Activated CD8-positive, alpha-beta memory T cell treated with anti-CD3 and anti-CD28 coated beads for 24 hours (primary cell): ENCODE measurements at places on chromosomes 7 and 10.
A peak's percentile ranks its signal among the peaks of the same experiment; 100 is the strongest.

DNA sequence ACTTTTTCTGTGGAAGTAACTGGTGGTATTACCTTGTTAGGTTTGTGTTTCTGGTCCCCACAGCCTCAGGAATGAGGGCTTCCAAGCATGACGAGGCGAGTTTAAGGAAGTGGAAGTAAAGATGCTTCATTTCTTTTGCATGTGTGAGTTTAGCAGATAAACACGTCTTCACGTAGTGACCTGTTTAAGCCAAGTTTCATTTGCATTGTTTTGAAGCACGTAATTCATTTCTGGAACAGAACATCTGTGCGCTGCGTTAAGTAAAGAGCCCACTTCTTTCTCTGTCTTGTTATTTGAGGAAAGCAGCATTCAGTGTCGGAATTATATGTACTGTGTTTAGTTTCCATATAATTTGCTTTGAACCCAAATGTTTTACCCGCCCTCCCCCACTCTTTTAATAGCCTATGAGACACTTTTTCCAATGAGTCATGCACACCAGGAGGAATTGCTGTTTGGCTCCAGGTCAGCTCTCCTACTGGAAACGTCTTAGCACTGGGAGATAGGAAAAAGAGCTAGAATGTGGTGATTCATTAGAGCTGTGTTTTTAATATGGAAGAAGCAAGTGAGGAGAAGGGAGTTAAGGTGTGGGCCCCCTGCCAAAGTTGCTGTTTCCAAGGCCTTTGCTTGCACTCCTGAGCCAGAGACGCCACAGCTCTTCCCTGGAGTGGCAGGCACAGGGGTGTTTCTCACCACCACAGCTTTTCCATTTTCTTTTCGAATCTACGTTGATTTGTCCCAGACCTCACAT, 36.7 kb downstream of the BTBD16 start:
- no peak for DNase-seq

DNA sequence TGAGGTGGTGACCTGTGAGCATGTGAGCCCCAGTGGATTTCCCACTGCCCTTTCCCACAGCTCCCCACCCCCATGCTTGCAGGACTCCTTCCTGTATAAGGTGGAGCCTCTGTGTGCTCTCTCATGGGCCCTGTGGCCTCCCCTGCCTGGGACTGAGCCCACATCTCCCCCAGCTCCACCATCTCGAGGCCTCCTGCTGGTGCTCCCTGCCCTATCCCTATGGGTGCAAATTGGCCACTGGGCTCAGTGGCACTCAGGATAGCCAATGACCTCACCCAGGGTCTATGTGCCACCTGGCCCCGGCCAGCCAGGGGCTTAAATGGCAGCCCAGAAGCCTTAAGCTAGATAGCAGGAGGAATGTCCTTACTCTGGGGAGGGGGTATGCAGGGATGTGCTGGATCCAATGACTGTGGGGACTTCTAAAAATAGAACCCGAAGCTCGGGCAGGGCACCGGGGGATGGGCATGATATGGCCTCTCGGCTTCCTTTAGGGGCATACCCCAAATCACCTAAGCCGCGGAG, 2.0 kb downstream of the LDB3 start:
- DNase-seq, result no peak

GRCh38 chr7:143902332-143902899, 440 bp upstream of the TCAF1 start:
- no peak for DNase-seq

DNA sequence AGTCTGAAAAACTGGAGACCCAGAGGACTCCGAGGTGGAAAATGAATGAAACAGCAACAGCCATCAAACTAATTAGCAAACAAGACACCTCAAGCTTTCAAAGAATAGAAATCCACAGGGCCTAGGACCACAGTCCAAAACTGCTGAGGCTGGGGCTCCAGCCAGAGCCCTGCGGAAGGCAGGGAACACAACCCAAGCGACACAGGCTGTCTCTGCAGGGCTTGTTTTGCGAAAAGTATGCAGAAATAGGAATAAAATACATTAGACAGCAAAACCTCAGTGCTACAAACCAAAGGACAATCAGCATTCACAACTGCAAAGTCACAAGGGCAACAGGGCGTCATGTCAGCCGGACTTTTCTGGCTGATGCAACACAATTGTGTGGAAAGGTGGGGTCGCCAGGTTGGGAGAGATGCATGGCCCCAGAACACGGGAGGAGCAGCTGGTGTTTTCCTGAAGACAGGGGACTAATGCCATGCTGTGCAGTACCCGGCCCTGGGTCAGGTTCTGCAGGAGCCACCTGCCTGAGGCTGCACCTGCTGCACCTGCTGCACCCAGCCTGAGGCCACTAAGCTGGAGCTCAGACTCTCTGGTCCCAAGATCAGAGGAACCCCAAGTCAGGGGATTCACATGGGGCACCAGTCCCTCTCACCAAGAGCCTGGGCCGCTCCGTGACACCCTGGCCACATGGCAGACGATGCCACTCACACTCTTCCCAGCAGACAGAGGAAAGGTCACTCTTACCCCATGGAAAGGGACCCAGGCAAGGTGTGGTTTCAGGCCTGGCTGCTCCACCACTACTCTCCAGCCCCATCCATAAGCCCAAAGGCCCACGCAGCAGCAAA, 74.2 kb downstream of the MAD1L1 start:
- no peak for DNase-seq

GRCh38 chr7:50679218-50680007, 103.3 kb downstream of the GRB10 start:
- DNase-seq, result no peak

DNA sequence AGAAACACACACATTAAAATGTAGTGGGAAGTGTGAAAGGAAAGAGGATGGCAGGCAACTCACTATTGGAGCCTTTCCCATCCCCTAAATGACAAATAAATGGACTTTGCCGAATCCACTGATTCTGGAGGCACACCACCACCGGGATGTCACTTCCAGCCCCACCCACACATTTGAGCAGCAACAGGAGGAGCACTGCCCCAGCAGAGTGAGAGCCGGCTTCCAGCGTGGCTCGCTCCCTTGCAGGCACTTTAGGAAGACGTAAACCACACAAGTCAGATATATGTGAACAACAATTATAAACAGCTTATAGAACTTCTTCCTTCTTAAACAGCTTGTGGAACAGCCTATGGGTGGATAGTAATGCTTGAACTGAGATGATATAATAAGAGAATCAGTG, 191.0 kb downstream of the DGKI start:
- DNase-seq, result no peak

DNA sequence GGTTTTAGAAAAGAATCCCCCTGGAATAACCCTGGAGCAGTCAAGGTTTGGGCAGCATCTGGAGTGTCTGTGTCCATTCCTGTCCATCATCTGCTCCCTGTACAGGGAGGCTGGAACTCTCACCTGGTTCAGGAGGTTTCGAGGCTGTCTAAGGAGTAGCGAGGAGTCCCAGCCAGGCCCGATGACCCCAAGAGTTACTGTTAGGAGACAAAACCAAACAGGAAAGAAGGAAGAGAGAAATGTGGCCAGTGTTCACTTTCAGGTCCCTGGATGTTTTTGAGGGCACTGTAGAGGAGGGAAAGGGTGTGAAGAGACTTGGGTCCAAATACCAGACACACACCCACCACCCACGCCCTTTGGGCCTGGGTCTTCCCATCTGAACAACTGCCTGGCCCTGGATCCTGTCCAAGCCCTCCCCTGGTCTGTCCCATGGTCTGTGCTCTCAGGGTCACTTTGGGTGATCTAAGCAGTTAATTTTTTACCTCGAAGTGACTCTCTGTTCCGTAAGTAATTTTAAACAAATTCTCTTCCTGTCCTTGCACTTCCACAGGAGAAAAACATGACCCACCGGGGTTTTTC, 117.1 kb downstream of the ZMIZ1 start:
- no peak for DNase-seq

- no peak for DNase-seq
These were observed 928 bp downstream of the COMTD1 start for GRCh38 chr10:75234683-75235374.

- no peak for DNase-seq
These were observed 1.0 kb downstream of the ADCK2 start for GRCh38 chr7:140673774-140674155.

- peak; percentile 24 for DNase-seq
These were observed 9.9 kb downstream of the BLVRA start for GRCh38 chr7:43768201-43768886.

DNA sequence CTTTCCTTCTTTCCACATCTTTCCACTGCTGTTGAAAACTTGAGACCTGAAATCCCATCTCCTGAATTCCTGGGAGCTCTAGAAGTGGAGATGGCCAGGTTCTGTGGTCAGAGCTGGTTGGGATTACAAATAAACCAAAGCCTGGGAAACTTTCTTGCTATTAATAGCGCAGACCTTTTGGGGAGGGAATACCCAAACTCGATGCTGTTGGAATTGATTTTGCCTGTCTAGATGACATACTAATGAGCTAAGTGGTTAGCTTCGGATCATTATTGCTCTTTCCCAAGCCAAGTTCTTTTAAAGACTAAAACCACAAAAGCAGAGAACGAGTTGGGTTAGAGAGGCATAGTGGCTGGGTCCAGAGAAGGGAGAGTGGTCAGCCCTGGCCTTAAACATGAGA, 76.6 kb downstream of the TCF7L2 start:
- no peak for DNase-seq

- DNase-seq, result no peak
These were observed 326.0 kb downstream of the RPS24 start for GRCh38 chr10:78359640-78360091.

GRCh38 chr7:142983825-142984224, 21.7 kb upstream of the KEL start:
- DNase-seq, result no peak

- no peak for DNase-seq
These were observed 114.3 kb upstream of the ODAD2 start for GRCh38 chr10:28113202-28113601.

GRCh38 chr7:110205899-110206298, 885.0 kb upstream of the LRRN3 start:
- DNase-seq, result no peak

DNA sequence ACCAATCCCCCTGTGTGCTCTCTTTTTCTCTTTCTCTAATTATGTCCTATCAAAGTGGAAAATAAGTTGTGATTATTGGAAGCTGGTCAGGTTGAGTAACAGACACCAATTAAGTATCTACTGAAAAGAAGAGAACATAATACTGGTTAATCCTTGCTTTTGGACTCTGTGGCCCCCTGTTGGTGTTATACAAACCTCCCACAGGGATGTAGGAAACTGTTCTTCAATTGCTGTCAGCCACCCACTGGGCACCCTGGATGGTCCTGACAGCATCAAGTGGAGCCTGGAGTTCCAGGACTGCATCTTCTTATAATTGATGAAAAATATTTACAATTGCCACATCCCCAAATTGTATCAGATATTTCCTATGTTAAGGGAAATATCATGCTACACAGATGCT, 939.7 kb downstream of the KCNMA1 start:
- DNase-seq, result no peak

DNA sequence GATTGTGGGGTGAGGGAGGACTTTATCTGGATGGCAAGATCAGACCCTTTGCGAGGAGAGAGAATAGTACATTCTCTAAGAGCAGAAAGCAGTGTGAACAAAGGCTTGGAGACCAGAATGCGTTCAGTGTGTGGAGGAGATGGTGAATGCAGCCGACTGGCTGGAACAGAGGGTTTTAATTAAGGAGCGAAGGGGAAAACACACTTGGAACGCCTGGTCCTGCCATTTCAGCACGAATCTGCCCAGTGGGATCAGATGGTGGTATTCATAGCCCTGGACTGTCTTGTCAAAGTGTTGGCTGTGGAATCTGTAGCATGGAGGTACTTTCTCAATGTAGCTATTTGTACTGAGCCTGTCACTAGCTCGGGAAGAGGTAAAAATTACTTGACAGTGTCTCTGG, 260.9 kb downstream of the SLC25A13 start:
- DNase-seq, result no peak

GRCh38 chr10:2610946-2611345, 456.4 kb upstream of the PFKP start:
- no peak for DNase-seq

- no peak for DNase-seq
These were observed 22.2 kb upstream of the UNCX start for GRCh38 chr7:1210321-1210978.

- no peak for DNase-seq
These were observed 5.8 kb upstream of the SCD start for GRCh38 chr10:100340948-100341847.

DNA sequence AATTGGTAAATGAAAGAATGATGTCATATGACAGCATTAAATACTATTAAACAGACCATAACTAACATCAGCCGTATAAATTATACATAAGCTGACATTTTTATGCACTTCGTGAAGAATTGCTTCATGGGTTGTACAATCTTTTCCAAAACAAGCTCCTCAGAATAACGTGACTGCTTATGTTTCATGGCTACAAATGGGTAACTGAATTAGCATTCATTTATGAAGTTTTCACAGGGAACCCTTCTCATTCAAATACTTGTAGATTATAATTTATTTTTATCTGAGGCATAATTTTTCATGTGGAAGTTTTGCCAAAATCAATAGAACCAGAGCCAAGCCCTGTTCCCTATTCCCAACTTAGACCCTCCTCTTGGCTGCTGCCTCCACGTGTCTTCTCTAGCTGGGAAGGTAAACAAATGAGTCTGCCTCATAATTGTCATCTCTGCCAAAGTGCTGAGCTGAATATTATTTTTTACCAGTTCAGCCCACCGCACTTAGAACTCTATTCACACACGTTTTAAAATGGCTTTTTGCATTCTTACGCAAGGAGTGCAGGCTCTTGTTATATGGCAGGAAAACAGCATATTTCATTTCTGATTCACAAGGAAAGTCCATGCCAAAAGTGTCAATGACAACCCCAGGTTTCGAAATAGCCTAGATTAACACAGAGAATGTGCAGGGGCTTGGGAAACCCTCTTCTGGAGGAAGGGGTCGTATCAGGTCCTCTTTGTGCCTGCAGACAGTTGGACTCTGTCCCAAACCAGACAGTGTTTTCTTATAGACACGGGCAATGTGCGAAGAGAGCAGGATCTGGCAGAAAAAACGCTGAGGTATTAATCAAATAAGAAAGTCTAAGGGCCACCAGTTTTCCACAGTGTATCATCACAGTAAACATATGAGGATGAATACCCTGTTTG, 370.7 kb upstream of the MGMT start:
- no peak for DNase-seq
